ENCODE measurements at places on chromosomes 5 and 9. TPM values are rescaled to one million over a fixed set of nuclear protein-coding genes. Genes with fewer than 3 reads are reported as not detected.

GEMIN5 gene
- total RNA-seq: 10.0 TPM

SNX30 gene
- 3.1 TPM for total RNA-seq

ORM1 gene
- total RNA-seq: not detected

KIF20A gene
- total RNA-seq: not detected

KCNV2 gene
- not detected for total RNA-seq

SH3TC2 gene
- 3.5 TPM for total RNA-seq

FCN2 gene
- total RNA-seq: not detected

OLFML2A gene
- total RNA-seq: 21.3 TPM

CDX1 gene
- 0.77 TPM for total RNA-seq

CDH12 gene
- total RNA-seq: not detected

PBX3 gene
- total RNA-seq: 5.1 TPM

SLC45A2 gene
- not detected for total RNA-seq

MUSK gene
- total RNA-seq: not detected

ZNF883 gene
- total RNA-seq: 1.3 TPM

ADRB2 gene
- 3.0 TPM for total RNA-seq

BRD8 gene
- 69.8 TPM for total RNA-seq

GFI1B gene
- 0.14 TPM for total RNA-seq

SV2C gene
- total RNA-seq: not detected

ACOT12 gene
- not detected for total RNA-seq

CAMK4 gene
- 0.26 TPM for total RNA-seq

MARCHF6 gene
- total RNA-seq: 62.1 TPM

RMRP gene
- total RNA-seq: 14,265 TPM

SLC1A3 gene
- total RNA-seq: 15.8 TPM

DNA sequence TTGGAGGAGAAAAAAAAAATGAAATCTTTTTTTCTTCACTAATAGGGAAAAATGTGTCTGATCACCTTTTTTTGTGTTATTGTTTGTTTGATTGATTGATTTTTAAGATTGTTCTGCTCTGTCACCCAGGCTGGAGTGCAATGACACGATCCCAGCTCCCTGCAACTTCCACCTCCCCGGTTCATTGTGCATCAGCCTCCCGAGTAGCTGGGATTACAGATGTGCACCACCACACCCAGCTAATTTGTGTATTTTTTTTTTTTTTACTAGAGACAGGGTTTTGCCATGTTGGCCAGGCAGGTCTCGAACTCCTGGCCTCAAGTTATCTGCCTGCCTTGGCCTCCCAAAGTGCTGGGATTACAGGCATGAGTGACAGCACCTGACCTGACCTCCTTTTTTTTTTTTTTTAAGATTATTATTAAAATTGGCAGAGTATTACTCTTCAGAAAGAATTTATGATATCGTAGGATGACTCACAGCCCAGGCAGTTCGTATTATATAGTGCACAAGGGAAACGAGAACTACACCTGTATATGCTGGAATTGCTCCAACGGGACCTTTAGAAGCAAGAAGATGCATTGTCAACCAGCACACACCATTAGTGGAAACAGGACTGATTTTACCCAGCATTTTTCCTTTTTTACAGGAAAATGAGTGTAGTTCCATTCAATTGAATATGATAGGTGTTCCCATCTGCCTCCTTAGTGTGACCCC is 27.7 kb downstream of the FUBP3 start:
- no peak for DNase-seq

DNA sequence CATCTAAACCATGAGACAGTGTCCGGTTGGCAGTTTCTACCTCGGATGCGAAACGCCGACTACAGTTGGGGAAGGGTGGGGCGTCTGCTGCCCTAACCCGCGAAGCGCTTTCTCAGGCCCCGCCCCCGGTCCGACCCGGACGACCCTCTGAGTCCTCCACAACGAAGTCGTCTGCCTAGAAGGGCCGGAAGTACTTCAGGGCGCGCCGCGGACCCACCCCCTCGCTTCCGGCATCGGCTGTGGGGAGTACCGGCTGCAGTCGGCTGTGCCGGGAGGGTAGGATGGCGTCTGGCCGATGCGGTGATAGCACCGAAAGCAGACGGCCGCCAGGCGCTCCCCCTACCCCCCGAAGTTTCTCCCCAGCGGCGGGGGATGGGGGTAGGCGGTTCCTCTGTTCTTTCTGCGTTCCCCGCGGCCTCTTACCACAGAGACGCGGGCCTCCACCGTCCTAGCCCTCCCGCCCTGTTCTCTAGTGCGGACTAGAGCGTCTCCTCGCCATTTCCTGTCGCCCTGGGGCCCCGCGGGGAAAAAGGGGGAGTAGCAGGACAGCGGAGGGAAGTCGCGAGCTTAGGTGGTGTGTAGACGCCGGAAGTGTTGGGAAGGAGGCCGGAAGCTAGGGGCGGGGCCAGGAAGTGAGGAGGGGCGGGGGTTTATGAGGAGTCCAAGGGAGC is at the start of gene TRIM41:
TSS of gene TRIM41 (plus strand) at position 224 of the 671 bp plus-strand sequence. CDS start 719 bp downstream, outside the sequence.
- DNase-seq: peak; percentile 99

GRCh38 chr5:116652903-116653302 is 78.3 kb upstream of the SEMA6A start:
- DNase-seq: no peak

- no peak for DNase-seq
Observed at GRCh38 chr9:129834489-129835127, 467 bp downstream of the C9orf78 start.

DNA sequence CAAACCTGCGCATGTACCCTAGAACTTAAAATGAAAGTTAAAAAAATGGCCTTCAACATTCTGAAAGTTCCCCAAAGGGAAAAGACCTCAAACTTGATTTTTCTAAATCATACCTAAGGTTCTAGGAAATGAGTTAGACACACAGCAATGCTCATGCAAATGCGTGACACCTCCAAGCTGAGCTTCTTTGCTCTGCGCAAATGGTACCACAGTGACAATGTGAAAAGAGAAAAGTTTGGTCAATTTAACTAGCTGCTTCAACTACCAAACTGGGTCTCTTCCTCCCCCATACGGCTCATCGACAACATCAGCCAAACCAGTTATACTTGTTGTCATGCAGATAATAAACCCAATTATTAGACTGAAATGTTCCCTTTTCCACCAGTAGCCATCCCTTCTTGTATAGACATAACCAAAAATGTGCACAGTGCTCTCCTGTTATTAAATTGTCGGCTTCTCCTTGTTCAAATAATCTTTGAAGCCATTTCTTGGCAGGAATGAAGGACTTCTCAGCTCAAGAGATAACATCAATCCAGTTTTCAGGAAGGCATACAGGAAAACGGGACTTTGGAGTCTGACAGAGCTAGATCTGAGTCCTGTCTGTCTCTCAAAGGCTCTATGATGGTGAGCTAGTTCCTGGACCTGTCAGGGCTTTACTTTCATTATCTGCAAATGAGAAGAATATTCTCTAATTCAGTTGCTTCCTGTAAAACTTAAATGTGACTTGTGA is 185.6 kb upstream of the NR3C1 start:
- no peak for DNase-seq

GRCh38 chr5:76025069-76025468 is 58.1 kb upstream of the SV2C start:
- no peak for DNase-seq

- DNase-seq: no peak
Observed at GRCh38 chr5:118320121-118320520, 668.2 kb downstream of the DTWD2 start.

- DNase-seq: no peak
Observed at GRCh38 chr9:123434619-123435240, 78.7 kb downstream of the CRB2 start.

- DNase-seq: no peak
Observed at GRCh38 chr9:109538346-109538745, 40.2 kb upstream of the PTPN3 start.

- DNase-seq: no peak
Observed at GRCh38 chr5:38226091-38226490, 32.3 kb upstream of the EGFLAM start.

GRCh38 chr5:14582797-14583137 is 1.2 kb downstream of the OTULINL start:
- DNase-seq: no peak

GRCh38 chr5:52853650-52854049 is 65.9 kb downstream of the ITGA1 start:
- no peak for DNase-seq

DNA sequence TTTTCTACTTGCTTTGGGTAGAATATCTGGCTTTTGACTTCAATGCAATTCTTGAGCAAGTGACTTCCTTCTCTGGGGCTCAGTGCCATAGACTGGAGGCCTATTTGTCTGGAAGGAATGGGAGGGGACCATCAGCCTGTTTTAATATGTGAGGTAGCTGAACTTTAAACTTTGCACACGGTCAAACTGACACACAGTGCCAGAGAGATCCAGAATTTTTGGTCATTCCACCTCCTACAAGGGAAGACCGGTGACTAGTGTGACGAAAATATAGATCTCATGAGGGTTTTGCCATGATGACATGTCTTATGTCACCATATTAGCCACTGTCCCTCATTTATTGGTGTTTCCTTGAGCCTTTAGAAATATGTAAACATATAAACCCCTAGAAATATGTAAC is 44.6 kb upstream of the ZSWIM6 start:
- no peak for DNase-seq

GRCh38 chr5:158638396-158638795 is 461.3 kb downstream of the EBF1 start:
- no peak for DNase-seq

- DNase-seq: no peak
Observed at GRCh38 chr5:167905919-167906853, 385.3 kb upstream of the WWC1 start.

GRCh38 chr5:62260513-62260912 is 45.5 kb upstream of the KIF2A start:
- no peak for DNase-seq

- DNase-seq: no peak
Observed at GRCh38 chr9:9284201-9284600, 1328.6 kb downstream of the PTPRD start.

- DNase-seq: no peak
Observed at GRCh38 chr5:67474597-67475238, 278.1 kb upstream of the CD180 start.

DNA sequence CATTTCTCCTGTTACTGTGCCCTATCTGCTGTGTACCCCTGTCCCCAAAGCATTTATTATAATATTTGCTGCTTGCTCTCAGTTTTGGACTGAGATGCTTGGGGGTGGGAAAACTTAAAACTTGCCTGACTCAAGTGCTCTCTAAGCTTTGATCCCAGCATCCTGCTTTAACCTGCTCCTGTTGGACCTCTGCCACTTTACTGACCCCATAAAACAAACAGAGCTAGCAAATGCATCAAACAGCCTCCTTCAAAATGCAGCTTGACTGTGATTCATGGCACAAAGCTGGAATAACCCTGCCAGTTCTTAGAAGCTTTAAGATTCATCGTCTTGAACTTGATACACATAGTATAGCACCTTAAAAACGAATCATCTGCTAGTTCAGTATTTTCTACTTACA is 212.5 kb downstream of the DEPDC1B start:
- no peak for DNase-seq

DNA sequence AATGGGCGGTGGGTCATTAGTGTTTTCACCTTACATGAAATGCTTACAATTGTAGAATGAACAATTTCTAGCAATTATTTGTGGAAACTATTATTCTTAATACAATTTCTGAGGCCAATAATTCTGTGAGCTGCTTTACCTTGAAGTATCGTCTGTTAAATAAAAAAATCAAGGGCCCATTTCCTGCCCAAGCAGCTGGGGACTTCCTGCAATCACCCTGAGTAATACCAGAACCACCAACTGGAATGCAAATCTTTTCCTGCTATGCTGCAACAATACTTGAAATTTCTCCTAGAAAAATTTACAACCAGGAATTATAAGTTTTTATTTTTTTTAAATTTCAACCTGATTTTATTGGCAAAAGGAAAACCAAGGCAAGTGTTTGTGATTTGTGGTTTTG is 52.6 kb downstream of the ADAMTS16 start:
- no peak for DNase-seq

- no peak for DNase-seq
Observed at GRCh38 chr5:141512911-141513626, 24.2 kb downstream of the PCDHGC5 start.

GRCh38 chr5:123186771-123187170 is 97.7 kb downstream of the PRDM6 start:
- no peak for DNase-seq

- DNase-seq: no peak
Observed at GRCh38 chr5:133685402-133686018, 73.2 kb upstream of the FSTL4 start.

- peak; percentile 72 for DNase-seq
Observed at GRCh38 chr5:32027717-32028458, 146.2 kb downstream of the GOLPH3 start.

- DNase-seq: no peak
Observed at GRCh38 chr5:150758203-150758530, 650 bp downstream of the DCTN4 start.

GRCh38 chr5:346229-346935 is 24.9 kb downstream of the AHRR start:
- DNase-seq: no peak

GRCh38 chr5:36198281-36198680 is 43.4 kb downstream of the NADK2 start:
- DNase-seq: no peak

- DNase-seq: no peak
Observed at GRCh38 chr9:120366644-120367019, 213.3 kb downstream of the CDK5RAP2 start.

DNA sequence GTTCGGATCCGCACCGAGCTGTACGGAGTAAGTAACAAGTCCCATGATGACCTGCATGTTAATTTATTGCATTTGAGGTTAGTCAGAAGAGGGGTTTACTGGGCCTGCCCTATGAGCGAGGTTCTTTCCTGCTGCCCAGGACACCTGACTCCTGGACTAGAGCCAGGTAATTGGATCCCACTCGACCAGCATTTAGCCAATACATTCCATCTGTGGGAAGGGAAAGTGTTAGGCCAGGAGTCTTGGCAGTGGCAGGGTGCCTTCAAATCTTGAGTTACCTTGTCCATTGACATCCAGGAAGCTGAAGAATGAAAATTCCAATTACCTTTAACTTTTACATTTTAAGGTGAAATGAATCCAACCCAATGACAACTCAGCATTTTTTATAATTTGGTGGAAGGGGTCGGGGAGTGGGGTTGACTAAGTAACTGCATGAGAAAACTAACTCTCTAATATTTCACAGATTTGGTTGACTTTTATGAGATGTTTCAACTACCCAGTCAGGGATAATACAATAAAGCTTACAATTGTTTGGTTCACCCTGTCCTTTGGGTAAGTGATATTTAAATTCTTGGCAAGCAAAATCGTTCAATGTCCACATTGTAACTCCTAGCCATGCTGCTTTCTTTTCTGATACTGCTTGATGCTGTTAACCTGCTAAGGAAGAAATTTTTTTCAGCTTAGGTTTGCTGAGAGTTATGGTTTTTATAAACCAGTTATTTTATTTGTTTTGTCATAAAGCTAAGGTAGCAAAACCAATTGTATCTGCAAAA is 111.6 kb upstream of the IQGAP2 start:
- DNase-seq: no peak

DNA sequence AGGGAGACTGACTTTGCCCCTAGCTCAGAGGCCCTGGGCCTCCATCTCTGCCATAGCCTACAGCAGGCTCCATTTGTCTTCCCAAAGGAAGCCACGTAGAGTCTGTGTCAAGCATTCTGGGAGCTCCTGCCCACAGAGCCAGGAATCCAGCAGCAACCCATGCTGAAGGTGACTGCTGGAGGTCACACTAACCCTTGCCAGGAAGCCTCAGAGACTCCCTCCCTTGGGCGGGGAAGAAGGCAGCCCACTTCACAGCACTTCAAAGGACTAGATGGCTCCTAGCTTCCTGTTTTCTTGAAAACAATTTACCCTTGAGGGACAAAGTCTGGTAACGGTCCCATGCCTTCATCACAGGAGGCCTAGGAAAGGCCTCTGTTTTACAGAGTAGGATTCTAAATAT is 1.7 kb downstream of the CKMT2 start:
- no peak for DNase-seq

Measured in uterus (tissue), 4 donors.